ENCODE measurements at places on chromosomes 3 and 15.

DNA sequence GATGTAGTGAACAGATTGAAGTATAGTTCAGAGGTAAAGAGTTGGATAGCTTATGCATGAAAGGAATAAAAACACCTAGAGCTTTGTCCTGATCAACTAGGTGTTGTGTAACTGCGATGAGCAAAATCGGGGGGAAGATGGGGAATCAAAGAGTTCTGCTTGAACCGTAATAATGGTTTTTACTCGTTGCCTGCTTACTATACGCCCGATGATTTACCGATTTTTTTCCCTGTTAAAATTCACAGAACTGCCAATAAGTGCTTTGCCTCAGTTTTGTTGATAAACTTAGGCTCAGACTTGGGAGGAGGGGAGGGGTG, 783 bp upstream of the DNAJB11 start:
- no peak for DNase-seq

- DNase-seq: no peak
Observed at GRCh38 chr3:129595544-129596193, 10.8 kb downstream of the PLXND1 start.

- DNase-seq: no peak
Observed at GRCh38 chr3:112467539-112467938, 31.7 kb downstream of the BTLA start.

DNA sequence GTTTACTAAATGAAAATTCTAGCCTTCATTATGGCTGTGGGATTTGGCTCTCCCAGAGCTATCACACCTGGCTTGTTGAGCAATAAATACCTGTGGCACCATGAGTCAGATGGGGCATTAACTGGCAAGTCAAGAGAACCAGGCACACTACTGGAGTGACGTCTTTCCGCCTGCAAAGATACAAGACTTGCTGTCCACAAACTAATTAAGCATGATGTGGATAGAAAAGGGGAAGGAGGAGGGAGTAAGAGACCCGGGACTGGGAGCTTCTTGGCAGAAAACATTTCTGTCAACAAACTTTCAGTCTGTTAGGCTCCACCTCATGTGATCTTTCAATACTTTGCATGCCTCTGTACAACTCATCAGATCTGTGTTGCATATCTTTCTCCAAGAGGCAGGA, 56.5 kb downstream of the CLDN1 start:
- no peak for DNase-seq

GRCh38 chr3:73271-73670, 123.3 kb upstream of the CHL1 start:
- DNase-seq: no peak

DNA sequence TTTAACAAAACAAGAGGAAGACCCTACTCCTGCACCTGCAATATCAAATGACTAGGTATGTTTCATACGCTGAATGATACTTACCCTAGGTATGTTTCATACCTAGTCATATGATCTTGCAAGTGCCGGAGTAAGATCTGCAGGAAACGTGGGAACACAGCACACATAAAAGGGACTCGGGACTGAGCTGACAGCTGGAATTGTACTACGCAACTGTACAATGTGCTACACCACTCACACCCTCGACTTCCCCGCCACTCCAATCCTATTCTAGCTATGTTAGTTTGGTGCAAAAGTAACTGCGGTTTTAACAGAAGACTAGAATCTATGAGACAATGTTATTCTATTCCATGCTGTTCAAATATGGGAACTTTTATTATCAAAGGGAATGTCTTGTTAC, 22.0 kb downstream of the CRBN start:
- DNase-seq: no peak

GRCh38 chr3:150787741-150788370, 24.9 kb upstream of the SIAH2 start:
- DNase-seq: no peak

GRCh38 chr3:80244390-80244789, 476.6 kb upstream of the ROBO1 start:
- no peak for DNase-seq

All from cortex of kidney (tissue), 1 donor.